ENCODE measurements at places on chromosomes 2 and 18. TPM values are rescaled to one million over a fixed set of nuclear protein-coding genes. Genes with fewer than 3 reads are reported as not detected.
A peak's percentile ranks its signal among the peaks of the same experiment; 100 is the strongest.

- DNase-seq: no peak
Observed at GRCh38 chr2:222296911-222297599, 1.7 kb downstream of the PAX3 start.

DNA sequence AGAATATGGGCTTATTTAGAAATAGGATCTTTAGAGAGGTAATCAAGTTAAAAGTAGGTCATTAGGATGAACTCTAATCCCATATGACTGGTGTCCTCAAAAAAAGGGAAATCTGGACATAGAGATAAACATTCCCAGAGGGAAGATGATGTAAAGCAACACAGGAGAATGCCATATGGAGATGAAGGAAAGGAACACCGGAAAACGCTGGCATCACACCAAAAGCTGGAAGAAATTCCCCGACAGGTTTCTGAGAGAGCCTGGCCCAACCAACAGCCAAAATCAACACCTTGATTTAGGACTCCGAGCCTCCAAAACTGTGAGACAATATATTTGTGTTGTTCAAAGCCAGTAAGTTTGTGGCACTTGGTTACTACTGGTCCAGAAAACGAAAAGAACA lies 296.7 kb downstream of the DSEL start:
- no peak for DNase-seq

DNA sequence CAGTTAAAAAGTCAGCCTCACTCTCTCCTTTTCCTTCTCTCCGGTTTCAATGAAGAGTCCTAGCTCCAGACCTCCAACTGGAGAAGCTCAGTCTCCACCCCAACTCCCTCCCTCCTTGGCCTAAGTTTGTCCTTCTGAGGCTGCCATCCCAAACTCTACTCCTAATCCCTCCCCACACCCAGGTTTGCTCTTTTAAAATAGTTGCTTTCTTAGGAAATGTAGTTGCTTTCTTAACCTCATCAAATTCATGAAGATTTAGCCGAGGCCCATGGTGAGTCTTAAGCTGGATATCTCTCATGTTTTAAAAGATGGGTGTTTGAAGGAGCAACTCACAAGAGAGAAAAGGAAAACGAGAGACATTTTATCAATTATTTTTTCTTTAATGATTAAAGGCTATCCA lies 937 bp upstream of the LANCL1 start:
- DNase-seq: no peak

ARHGAP15 gene
- polyA plus RNA-seq: 3.0 TPM

GRCh38 chr18:63266888-63267790 lies 52.4 kb downstream of the BCL2 start:
- DNase-seq: no peak

- no peak for DNase-seq
Observed at GRCh38 chr2:21038403-21039073, 5.3 kb downstream of the APOB start.

CPS1 gene
- 5.4 TPM for polyA plus RNA-seq

IGFBP2 gene
- polyA plus RNA-seq: 209 TPM

- DNase-seq: no peak
Observed at GRCh38 chr2:10984418-10985135, 72.8 kb downstream of the KCNF1 start.

GRCh38 chr2:216743781-216744180 lies 48.4 kb upstream of the IGFBP5 start:
- no peak for DNase-seq

GRCh38 chr2:80246534-80246933 lies 58.0 kb downstream of the LRRTM1 start:
- DNase-seq: no peak

GRCh38 chr2:241279828-241280227 lies 35.6 kb downstream of the HDLBP start:
- DNase-seq: no peak

DNA sequence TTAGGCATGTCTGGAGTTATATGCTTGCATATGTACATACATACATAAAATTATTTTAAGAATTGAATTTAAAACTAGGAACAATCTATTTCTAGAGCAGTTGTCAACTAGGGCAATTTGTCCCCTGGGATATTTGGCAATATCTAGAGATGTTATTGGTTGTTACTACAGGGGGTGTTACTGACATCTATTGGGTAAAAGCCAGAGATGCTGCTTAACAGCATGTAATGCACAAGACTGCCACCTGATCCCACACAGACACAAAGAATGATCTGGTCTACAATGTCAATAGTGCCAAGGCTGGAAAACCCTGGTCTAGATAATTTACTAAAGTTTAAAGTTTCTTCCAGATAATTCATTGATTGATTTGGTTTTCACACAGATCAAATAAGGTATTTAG lies 185.3 kb downstream of the NYAP2 start:
- no peak for DNase-seq

DNA sequence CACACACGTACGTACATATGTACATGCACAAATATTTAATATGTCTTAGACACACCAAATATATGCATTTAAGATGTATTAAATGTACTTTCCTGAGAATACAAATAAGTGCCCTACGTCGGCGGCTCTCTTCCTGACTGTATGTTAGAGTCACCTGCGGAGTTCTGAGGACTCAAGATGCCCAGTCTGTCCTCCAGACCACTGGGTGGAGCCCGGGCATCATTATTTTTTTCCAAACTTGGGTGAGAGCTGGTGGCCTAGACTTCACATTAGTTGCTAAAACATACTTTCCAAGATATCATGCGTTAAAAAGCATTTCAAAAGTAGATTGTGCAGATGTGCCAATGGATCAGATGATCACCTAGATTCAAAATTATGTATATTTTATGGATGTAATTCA lies 2.9 kb downstream of the IL18R1 start:
- no peak for DNase-seq

DNA sequence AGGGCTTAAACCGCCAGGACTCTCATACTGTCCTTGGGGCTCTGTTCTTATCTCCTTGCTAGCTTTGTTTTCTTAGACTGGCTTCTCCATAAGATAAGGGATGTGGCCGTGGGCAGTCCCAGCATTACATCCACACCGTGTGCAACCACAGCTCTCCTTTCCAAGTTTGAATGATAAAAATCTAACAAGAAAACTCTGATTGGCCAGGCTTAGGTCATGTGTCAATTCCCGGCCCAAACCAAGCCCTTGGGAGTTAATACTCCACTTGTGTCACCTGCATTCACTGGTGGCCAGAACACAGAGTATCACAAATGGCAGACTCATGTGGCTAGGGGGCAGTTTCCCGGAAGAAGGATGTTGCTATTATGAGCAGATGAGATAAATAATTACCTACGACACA lies 43.2 kb upstream of the KDM3A start:
- no peak for DNase-seq

- DNase-seq: no peak
Observed at GRCh38 chr2:220513573-220514288, 886.3 kb downstream of the SLC4A3 start.

- DNase-seq: no peak
Observed at GRCh38 chr2:143030127-143030526, 99.1 kb upstream of the ARHGAP15 start.

RAB31 gene
- 30.4 TPM for polyA plus RNA-seq

LONRF2 gene
- polyA plus RNA-seq: 2.8 TPM

- no peak for DNase-seq
Observed at GRCh38 chr2:201937343-201937742, 96.3 kb upstream of the FZD7 start.

DNA sequence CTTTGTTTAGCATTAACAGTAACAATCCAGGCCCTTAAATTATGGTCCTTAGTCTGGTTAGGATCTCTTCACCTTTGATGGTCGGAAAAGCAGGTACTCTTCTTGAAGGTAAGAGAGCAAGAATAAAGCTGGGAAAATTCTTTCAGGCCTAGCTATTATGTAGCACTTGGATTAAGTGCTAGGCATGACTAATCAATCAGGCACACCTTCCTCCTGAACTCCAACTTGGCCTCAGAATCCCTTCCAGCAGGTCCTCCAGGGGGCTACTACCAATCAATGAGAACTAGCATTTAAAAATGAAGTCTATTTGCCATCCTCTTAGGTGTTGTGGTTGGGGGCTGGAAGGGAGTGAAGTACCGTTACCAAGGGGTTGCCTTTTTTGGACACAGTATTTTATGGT lies 3.7 kb downstream of the SMYD1 start:
- no peak for DNase-seq

MARCHF4 gene
- 0.09 TPM for polyA plus RNA-seq

DNA sequence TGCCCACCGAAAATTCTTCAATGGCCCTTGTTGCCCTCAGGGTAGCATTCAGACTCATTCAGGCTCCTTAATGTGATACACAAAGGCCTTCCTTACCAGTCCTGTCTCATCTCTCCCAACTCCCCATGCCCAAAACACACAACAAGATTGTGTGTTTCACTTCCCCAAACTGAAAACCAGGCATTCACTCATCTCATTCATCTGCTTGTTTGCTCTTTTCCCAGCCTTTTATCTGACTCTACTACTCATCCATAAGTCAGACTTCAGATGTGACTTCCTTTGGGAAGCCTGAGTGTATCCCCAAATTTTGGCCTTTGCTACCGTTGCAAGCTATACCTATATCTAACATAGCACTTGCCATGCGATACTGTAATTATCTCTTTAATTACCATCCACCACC lies 9.7 kb upstream of the SLC39A10 start:
- no peak for DNase-seq

DNA sequence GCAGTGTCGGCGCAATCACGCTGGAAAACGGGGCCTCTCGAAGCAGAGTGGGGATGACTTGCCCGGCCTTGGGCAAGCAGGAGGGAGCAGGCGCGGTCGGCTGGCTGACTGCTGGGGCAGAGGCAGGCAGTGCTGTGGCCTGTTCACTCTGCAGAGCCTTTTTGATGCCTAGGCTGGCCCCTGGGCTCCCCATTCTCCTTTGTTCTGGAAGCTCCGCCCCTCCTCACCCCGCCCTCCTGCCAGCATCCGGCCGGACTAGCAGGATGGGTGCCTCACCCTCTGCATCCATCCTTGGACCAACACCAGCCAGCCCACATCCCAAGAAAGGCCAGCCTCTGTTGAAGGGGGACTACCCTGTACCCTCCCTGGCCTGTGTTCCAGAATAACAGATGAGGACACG lies at the start of gene ASPRV1:
TSS of gene ASPRV1 (minus strand) at position 136 of the 400 bp plus-strand sequence. CDS start 195 bp downstream, outside the sequence.
- DNase-seq: no peak

DNA sequence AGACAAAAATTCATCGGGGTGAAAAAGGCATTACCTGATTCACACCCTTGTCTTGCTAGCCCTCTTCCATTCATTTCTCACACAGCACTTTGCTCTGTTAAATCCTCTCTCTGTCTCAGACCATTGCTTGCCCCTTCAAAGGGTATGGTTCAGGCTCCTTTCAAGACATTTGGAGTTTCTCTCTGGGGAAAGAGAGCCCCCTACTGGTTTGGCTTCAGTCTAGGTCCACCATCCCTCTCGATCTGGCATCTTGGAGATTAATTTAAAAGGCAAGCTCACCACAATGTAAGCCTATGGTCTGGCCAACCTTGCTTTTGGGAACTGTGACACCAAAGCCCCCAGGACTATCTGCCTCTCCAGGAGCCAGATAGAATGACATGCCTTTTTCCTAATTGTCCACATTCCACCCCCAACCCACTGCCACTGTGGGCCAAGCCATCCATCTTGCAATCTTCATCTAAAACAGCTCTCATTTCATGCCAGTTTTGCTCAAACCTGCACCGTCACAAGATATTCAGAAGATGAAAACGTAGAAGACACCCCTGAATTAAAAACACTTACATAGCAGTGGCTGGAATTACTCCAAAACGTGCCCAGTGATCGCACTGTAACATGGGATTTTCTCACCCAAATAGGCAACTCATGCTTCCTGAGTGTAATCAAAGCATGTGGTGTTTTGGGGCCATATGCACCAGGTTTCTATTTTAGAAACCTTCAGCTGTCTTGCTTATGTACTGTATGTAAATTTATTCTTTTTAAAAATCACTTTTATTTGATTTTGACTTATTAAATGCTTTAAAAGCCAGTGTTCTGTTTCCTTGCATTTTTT lies 93.9 kb downstream of the FARSB start:
- peak; percentile 68 for DNase-seq

DNA sequence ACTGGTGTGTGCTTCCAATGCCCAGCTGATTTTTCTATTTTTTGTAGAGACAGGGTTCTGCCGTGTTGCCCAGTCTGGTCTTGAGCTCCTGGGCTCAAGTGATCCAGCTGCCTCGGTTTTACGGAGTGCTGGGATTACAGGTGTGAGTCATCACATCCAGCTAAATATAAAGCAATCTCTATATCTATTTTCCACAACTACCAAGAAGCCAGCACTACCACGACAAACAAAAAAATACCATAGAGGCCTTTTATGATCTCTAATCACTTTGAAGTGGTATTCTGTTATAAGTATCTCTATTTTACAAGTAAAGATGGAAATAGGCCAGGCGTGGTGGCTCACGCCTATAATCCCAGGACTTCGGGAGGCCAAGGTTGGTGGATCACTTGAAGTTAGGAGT lies 34.7 kb downstream of the C2orf74 start:
- no peak for DNase-seq

KCTD18 gene
- 14.6 TPM for polyA plus RNA-seq

GRCh38 chr18:332721-333510 lies 65.1 kb upstream of the THOC1 start:
- no peak for DNase-seq

ANO7 gene
- 1.7 TPM for polyA plus RNA-seq

GRCh38 chr2:119694845-119695521 lies 16.0 kb downstream of the TMEM177 start:
- no peak for DNase-seq

MPP4 gene
- 0.09 TPM for polyA plus RNA-seq

- DNase-seq: no peak
Observed at GRCh38 chr18:67715567-67715966, 199.0 kb upstream of the DSEL start.

CCDC85A gene
- 1.1 TPM for polyA plus RNA-seq

GRCh38 chr2:100554798-100555407 lies 7.9 kb upstream of the PDCL3 start:
- DNase-seq: no peak

RNMT gene
- polyA plus RNA-seq: 62.4 TPM

DNA sequence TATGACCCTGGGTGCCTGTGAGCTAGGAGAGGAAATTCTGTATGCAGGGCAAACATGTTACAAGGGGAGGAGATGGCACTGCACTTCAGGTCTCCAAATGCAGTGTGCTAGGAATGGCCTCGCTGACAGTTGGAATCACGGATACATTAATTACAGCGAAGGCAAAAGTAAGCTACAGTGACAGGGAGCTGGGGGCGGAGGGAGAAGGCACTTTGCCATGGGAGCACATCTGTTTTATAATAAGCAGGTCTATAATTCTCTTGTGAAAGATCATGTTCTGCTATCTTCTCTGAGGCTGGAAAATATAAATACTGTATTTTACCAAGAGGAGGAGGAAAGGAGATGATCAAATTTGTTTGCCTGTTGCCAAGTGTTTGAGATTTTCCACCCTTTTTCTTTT lies 56.3 kb upstream of the FZD5 start:
- no peak for DNase-seq

RGPD4 gene
- 0.05 TPM for polyA plus RNA-seq

GRCh38 chr18:837922-838321 lies 25.9 kb upstream of the YES1 start:
- DNase-seq: no peak

Data from renal cortex interstitium (tissue), 15 donors.